Activated T-cell treated with anti-CD3 and anti-CD28 coated beads, Interleukin-2, amount 50 U/mL, for 48 hours (primary cell): ENCODE measurements at places on chromosomes 13 and 19.
A peak's percentile ranks its signal among the peaks of the same experiment; 100 is the strongest.

GRCh38 chr19:35739275-35740107 is 2.8 kb downstream of the IGFLR1 start:
- no peak for DNase-seq

GRCh38 chr19:35518313-35518712 is 4.9 kb upstream of the DMKN start:
- no peak for DNase-seq

- no peak for DNase-seq
Observed at GRCh38 chr13:29733147-29733611, 117.2 kb downstream of the UBL3 start.

DNA sequence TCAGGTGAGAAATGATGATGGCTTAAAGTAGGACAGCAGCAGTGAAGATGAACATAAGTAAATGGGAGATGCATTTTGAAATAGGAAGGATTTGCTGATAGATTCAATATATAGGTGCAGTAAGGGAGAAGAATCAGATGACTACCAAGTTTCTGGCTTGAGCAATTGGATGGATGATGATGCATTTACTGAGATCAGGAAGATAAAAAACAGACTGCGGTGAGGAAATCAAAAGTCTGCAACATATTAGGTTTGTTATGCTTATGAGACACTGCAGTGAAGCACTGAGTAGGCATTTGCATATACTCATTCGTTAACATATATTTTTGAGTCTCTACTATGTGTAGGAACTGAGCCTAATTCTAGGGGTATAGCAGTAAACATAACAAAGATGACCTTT is 184.2 kb downstream of the LACC1 start:
- DNase-seq, result no peak

GRCh38 chr19:9058905-9059667 is 27.8 kb upstream of the OR1M1 start:
- no peak for DNase-seq

- peak; percentile 59 for DNase-seq
Observed at GRCh38 chr13:114161028-114161556, 18.0 kb upstream of the CFAP97D2 start.

DNA sequence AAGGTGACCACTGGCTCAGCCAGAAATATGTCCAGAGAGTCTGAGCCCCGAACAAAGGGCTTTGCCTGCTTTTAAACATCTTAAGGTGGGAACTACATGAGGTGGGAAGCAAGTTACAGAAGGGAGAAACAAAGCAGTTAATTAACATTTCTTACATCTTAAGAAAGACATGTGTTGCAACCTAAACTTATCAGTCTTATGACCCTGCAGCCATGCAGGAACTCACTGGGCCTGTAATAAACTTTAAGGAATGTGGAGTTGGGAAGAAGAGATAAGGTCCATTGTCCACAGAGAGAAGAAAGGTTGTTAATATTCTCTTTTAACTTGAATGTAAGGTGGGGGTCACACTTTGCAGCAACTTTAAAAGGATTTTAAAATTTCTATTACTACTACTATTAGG is 46.8 kb upstream of the CYP2A7 start:
- no peak for DNase-seq

DNA sequence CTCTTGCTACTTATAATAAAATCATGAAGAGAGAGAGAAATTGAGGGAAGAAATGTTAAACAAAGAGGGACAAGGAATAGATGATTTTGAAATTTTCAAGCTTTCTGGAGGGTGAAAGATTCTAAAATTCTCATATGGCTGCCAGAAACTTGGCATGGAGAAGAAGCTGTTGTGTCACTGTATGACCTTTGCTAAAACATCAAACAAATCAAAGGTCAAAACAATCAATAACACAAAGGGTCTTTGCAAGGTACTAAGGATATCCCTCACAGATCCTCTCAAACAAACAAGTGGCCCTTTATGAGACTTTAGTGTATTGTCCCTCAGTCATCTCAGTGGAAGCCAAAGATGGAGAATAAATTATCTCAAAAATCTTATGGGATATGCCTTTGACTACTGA is 1039.2 kb upstream of the MIR17HG start:
- DNase-seq, result no peak

GRCh38 chr19:51125421-51126075 is 842 bp downstream of the SIGLEC9 start:
- no peak for DNase-seq

GRCh38 chr13:59409211-59409610 is 754.5 kb downstream of the DIAPH3 start:
- DNase-seq, result no peak

GRCh38 chr13:105965910-105966309 is 569.6 kb downstream of the EFNB2 start:
- DNase-seq, result no peak

GRCh38 chr19:1748115-1748872 is 5.0 kb upstream of the ONECUT3 start:
- DNase-seq, result peak; percentile 41

DNA sequence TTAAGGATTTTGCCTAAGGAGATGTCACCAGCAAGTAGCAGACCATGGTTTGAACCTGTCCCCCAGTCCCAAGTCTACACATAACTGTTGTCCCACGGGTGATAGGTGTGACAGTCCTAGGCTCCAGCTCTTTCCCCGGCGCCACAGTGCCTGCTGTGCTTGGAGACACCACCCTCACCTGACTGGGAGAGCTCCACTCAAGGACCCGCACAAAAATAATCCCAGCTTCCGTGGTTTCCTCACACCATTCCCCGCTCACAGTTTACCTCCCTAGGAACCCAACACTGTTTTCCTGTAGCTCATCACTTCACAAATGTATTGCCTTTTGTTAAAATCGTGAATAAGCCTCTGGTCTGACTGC is 19.8 kb upstream of the RASA3 start:
- DNase-seq, result no peak

- DNase-seq, result no peak
Observed at GRCh38 chr13:95226932-95227695, 74.1 kb downstream of the ABCC4 start.

DNA sequence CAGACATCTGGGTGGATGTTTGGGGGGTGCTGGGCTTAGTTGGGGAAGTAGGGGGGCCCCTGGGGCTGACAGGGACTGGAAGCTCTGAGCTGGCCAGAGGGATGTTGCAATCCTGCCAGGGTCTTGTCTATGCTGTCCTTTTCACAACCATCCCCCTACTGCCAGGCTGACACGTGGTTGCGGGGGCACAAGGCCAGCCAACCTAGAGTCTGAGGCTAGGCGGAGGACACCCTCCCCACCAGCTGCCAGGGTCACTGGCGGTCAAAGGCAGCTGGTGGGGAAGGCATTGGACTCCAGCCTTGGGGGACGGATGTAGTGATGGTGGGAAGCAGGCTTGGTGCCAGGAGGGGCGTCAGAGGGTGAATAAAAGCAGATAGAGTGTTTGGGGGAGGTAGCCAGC is 1.6 kb upstream of the APOC1 start:
- no peak for DNase-seq

DNA sequence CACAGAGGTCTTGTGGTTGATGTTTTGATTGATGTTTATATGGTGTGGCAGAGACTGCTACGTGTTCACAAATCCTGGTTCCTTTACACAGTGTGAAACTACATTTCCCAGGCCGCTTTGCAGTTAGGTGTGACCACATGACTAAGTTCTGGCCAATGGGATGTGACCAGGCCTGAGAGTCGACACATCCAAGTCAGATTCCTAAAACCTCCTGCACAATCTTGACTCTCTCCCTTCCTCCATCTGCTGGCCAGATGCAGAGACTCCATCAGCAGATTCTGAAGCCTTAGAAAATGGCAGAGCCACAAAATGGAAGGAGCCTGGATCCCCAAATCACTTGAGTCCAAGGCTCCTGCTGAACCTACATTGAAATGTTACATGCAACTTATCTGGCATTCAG is 12.6 kb downstream of the CD37 start:
- DNase-seq, result no peak

GRCh38 chr19:31408460-31409124 is 59.4 kb upstream of the TSHZ3 start:
- no peak for DNase-seq

GRCh38 chr19:3407556-3408516 is 41.5 kb downstream of the NFIC start:
- no peak for DNase-seq

DNA sequence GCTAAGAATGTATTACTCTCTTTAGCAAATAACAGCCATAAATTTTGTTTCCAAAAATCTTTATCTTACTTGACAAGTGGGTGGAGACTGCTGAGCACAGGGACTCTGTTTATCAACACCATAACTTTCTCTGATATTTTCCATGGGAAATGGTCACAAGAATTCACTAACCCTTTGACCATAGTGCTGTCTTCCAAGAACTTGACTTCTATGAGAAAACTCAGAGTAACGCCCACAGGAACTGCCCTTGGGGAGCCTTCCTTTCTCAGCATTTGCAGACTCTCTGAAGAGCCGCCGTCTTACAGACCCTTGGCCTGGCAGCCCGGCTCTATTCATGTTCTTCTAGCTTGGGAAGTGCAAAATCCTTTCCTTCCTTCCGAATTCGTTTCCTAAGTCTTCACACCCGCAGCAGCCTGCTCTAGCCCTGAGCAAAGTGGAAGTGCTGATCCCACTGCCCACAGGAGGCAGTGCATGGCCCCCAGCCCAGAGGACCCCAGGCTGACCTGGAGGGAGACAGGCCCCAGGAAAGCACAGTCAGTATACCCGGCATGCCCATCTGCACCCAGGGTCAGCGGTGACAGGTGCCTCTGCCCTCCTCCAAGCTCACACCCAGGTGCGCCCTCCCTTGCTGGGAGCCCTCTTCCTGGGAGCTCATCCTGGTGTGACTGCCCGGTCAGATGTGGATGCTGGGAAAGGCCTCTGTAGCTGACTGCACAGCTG is 10.2 kb downstream of the GAS6 start:
- no peak for DNase-seq

- DNase-seq, result no peak
Observed at GRCh38 chr19:16892436-16892835, 3.6 kb downstream of the F2RL3 start.
